Suppressor macrophage (primary cell): ENCODE measurements at places on chromosomes 3 and 15.

DNA sequence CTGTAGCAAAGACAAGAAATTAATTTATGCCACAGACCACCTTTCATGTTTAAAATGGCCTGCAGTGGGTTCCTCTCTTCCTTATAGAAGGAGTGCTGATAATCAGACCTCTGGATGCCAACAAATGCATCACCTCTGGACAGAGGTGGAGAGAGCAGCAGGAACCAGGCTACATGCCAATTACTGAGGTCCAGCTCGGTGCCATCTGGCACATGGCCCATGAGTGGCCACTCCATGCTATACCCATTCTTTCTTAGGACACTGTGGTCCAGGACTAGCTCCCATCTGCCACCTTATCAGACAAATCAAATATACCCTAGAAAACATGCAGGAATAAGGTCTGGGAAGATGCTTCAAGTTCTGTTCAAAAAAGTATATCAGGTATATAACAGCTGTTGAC, 60.7 kb downstream of the TBC1D2B start:
- no peak for DNase-seq

GRCh38 chr15:75104804-75105557, 81.6 kb downstream of the PPCDC start:
- DNase-seq: peak; percentile 90

- DNase-seq: peak; percentile 16
Measured at GRCh38 chr3:142963516-142964448, at the start of gene PAQR9. Gene PAQR9 (minus strand): TSS chr3:142963674. CDS start chr3:142963336, 338 bp downstream.

- DNase-seq: no peak
Measured at GRCh38 chr3:98900265-98901118, 1.0 kb downstream of the DCBLD2 start.

- DNase-seq: no peak
Measured at GRCh38 chr3:10505050-10505790, at the start of gene ATP2B2. Gene ATP2B2 (minus strand): TSS chr3:10505586. CDS start chr3:10449543, 56,043 bp downstream.

DNA sequence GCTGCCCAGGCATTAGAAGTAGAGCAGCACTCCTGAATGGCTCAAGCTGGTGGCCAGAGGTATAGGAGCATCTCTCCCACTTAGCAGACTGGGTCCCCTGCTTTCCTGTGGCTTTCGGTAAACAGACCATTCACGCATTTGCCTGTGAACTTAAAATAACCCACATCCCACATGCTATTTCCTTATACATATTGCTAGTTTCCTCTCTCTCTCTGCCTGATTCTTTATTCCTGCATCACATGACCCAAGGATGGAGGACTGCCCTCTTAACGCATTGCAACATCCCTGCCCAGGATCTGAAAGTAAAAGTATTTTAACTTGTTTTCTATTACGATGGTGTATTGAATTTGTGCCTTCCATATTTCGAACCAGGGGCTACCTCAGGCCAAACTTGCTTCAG, 43.4 kb upstream of the NLGN1 start:
- DNase-seq: peak; percentile 7

DNA sequence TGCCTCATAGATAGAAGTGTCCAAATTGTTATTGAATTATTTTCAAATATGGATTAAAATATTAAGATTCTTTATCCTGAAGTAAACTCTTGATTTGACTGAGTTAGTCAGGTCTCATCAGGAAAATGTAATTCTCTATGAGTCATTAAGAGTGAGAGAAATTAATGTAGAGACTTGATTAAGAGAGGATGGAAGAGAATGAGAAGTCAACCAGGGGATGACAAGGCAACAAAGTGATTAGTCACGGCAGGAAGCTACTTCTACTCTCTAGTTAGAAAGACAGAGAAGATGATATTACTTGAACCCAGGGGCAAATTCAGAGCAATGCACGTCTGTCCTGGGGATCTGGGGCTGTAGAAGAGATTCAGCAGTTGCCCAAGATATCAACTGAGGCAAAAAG, 202.5 kb downstream of the LSAMP start:
- no peak for DNase-seq

DNA sequence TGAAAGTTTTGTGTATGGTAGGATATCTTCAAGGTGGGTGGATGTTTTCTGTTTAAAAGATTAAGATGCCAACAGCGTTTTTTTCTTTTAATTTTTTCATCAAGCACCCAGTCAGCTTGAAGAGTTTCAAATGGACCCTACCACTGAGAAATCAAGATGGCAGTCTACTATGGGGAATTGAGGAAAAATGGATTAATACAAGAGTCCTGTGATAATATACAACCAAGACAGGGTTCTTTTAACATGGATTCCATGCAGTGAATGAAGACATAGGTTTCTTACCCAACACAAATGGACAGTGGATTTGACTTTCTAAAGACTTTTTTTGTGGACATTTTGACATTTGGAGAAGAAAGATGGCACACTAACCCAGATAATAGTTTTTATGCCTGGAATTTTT, 2.5 kb upstream of the CHD2 start:
- no peak for DNase-seq

DNA sequence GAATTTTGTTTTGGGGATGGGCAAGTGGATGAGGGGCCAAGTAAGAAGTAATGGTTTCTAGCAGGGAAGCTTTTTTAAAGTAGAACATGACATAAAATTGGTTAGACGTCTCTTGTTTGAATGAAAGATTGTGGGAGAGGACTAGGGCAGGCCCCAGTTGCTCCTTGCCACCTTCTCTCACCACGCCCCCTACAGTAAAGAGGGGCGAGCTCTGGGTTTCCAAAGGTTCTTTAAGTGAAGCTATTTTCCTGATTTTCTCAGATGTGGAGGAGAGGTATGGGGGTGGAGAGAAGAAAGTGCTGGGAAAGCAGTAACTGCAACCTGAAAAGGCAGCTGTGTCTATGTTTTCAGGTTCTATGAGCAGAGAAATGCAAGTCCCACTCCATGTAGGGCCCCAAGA, 32.6 kb upstream of the SKIL start:
- DNase-seq: no peak

- DNase-seq: no peak
Measured at GRCh38 chr15:57339321-57339720, 37.0 kb upstream of the CGNL1 start.

DNA sequence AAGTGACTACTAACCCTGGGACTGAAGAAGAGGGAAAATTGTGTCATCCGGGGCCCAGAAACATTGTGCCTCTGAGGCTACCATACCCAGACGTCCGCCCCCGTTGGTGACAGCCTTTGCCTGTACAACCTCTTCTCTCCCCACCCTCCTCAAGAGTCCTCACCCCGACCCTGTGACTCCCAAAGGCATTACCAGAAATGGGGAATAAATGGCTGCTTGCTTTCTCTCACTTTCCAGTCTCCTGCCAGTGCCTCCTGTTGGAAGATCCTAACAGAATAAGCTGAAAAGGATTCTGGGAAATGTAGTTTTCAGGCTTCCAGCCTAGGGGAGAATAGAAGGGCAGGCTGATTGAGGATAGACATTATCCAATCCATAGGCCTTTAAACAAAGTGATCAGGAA, 30.8 kb upstream of the SLC25A36 start:
- peak; percentile 23 for DNase-seq

DNA sequence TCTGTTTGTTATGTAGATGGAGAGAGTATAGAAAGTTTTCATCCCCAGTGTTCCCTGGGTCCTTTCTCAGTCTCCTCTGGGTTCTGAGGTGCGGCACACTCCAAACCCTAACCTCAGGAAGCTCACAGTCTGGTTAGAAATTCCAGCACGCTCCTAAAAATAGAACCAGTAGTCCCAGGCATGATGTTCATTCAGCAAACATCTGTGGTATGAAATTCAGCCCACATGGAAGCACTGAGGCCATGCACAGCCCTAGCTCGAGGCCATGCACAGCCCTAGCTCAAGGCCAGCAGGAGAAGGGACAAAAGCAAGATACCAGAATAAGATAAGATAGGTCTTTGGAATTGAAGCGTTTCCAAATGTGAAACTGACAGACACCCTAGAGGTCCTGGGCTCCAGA, 82.3 kb upstream of the OXTR start:
- no peak for DNase-seq

GRCh38 chr3:27573138-27573537, 89.0 kb upstream of the SLC4A7 start:
- no peak for DNase-seq

DNA sequence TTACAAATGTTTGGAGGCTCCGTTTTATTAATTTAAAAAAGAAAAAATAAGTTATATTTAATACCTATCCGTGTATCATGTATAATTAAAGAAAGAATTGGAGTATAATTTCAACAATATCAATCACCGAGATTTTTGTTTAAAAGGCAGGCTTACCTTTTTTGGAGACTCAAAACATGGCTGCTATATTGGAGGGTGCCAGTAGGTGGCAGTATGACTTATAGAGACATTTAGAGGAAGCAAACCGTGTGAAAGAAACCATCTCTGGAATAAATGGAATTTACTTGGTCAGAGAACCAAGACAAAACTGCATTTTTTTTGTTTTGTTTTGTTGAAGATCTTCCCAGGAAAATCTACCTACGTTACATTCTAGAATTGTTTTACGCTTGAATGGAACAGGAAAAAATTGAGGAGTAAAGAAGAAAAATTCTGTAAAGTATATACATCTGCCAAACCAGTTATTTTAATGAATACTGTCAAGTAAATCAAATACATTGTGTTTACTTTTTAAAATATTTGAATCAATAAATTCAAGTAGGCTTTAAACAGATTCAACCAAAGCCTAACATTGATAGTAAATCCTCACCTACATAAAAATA, 802.6 kb upstream of the ALCAM start:
- peak; percentile 76 for DNase-seq

- peak; percentile 77 for DNase-seq
Measured at GRCh38 chr3:194935061-194935460, 249.4 kb downstream of the FAM43A start.

DNA sequence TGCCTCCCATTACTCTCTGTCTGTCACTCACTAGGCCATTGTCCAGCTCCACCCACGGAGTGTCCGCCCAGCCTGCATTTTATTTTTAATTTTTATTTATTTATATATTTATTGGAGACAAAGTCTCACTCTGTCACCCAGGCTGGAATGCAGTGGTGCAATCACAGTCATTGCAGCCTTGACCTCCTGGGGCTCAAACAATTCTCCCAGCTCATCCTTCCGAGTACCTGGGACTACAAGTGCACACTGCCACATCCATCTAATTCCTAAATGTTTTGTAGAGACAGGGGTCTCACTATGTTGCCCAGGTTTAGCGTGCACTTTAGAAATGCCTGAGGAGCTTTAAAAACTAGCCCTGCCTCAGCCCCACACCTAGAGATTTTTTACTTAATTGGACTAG, 141.5 kb downstream of the LIPC start:
- no peak for DNase-seq

GRCh38 chr3:149575213-149575960, 82.4 kb downstream of the WWTR1 start:
- no peak for DNase-seq

DNA sequence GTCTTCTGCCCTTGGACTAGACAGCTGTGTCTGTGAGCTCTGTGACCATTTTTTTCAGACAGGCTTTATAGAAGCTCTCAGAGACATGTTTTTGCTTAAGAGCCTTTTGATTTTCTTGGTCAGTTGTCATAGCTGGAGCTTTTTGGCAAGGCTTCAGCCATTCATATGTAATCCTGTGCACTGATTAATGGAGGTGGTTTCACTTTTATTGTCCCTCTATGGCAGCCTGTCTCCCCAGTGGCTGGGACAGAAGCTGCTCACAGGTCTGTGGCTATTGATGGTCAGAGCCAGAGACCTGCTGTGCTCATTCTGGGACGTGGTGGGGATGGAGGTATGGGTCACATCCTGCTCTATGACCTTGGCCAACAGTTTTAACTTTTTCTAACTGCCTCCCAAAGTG, 226.6 kb upstream of the LRRFIP2 start:
- DNase-seq: no peak

DNA sequence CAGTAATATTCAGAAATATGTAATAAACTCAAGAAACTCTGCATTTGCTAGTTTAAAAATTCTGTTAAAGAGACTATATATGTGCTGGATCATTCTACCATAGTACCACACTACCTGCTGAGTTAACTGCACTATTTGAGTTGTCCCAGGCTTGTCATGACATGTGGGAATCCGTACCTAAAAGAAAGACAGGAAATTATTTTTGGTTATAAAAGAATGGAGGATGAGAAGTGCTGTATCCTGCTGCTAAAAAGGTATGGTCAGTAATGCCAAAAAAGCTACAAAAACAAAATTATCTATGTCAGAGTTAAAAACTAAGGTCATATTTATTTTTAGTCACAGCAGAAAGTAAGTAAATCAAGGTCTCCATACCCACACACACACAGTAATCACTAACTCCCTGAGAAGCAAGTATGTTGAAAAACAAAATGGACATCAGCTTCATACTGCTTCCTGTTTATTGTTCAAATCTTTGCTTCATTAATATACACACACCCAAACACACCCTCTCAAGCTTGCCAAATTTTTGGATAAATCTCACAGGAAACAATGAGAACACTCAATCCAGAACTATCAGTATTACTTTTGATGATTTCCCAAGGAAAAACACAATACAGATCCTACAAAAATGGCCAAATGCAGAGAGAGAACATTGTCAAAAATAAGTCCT, 33.7 kb downstream of the DENND6A start:
- DNase-seq: no peak

- peak; percentile 52 for DNase-seq
Measured at GRCh38 chr3:113721636-113722035, 24.4 kb downstream of the NAA50 start.

DNA sequence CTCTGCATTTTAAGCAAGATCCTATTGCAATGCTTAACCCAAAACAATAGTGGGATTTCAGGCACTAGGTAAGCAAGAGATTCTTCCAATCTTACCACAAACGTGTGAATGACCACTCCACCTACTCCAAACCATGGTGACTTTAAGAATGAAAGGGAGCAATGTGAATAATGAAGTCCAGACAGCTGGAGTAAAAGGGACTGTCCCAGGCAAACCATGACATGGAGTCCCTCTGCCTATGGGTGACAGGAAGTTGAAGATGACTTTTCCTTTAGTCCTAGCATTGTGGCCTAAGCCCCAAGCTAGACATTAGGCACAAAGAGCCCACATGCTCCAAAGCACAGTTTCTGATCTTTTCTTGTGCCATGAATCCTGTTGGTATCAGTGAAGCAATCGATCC, 179.0 kb downstream of the SHQ1 start:
- DNase-seq: no peak

DNA sequence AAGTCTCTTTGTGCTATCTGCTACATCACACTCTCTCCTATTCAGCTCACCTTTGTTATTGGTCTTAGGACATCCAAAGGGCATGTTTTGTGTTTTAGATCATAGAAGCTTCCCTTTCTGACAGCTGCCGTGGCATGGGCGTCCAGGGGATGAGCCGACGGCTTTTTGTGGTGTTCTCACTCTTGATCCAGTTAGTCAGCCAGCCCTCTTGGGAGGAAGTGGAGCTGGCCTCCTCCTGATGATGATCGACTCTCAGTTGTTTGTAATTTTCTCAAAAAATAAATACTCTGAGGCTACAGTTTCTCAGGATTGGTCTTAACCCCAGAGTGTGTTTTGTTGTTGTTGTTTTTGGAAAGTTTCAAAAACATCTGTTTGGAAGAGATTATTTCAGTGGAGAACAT, 34.4 kb downstream of the BOC start:
- peak; percentile 63 for DNase-seq
